ENCODE measurements at places on chromosomes 12 and 14.

DNA sequence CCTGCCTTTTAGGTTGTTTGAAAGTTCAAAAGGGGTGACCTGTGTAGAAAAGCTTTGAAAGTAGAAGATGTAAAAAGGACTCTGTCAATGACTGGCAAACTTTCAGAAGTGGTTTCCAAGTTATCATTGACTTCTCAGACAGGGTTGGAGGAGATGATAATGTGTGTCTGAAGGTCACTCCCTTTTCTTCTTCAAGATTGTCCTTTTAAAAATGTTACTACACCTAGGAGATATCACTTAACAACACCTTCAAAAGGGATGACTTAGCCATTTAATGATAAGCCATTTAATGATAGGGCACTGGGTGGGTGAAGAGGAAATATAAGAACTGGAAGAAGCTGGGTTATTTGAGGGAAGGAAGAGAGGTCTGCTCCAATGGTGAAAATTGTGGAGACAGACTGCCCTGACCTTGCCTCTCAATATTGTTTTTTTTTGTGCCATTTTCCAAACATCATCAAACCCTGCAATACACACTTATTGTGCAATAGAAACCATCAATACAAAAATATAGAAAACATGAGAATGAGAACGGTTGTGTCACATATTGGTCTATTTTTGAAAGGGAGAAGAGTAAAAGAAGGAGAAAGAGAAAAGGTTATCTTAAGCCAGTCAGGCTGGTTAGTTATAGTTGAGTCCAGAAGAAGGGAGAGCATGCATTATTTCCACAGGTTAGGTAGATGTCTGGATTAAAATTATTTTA lies 38.8 kb downstream of the BEST3 start:
- DNase-seq = no peak

- DNase-seq = no peak
Measured at GRCh38 chr12:114990381-114990780, 306.4 kb upstream of the TBX3 start.

GRCh38 chr14:23443881-23444280 lies 8.4 kb upstream of the MYH7 start:
- no peak for DNase-seq

- no peak for DNase-seq
Measured at GRCh38 chr14:59633486-59633885, 56.9 kb upstream of the CCDC175 start.

- no peak for DNase-seq
Measured at GRCh38 chr12:11987901-11988300, 82.8 kb upstream of the BCL2L14 start.

GRCh38 chr14:59483819-59484638 lies at the start of the genes JKAMP and L3HYPDH:
TSS of gene JKAMP (plus strand) at chr14:59484517. CDS start at chr14:59484590, 73 bp downstream.
TSS of gene L3HYPDH (minus strand) at chr14:59484408. CDS start at chr14:59484316, 92 bp downstream.
- peak; percentile 96 for DNase-seq

- no peak for DNase-seq
Measured at GRCh38 chr12:131796411-131796736, 31.8 kb upstream of the MMP17 start.

DNA sequence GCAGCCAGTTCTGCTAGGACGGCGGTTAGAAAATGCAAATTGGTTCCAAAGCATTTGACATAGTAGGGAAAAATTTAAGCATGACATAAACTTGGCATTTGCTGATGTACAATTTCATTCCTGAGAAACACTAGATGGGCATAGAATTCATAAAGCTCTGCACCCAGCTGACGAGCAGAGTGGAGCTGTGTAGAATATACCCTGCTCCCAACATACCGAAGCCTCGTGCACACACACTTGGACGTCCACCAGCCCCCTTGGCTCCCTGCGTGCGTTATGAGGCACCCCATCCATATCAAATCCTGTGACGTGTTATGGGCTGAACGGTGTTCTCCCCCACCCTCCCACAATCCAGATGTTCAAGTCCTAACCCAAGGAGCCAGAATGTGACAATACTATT lies 65.4 kb downstream of the CLMN start:
- no peak for DNase-seq

- DNase-seq = no peak
Measured at GRCh38 chr14:68669111-68669511, 123.8 kb downstream of the ZFP36L1 start.

DNA sequence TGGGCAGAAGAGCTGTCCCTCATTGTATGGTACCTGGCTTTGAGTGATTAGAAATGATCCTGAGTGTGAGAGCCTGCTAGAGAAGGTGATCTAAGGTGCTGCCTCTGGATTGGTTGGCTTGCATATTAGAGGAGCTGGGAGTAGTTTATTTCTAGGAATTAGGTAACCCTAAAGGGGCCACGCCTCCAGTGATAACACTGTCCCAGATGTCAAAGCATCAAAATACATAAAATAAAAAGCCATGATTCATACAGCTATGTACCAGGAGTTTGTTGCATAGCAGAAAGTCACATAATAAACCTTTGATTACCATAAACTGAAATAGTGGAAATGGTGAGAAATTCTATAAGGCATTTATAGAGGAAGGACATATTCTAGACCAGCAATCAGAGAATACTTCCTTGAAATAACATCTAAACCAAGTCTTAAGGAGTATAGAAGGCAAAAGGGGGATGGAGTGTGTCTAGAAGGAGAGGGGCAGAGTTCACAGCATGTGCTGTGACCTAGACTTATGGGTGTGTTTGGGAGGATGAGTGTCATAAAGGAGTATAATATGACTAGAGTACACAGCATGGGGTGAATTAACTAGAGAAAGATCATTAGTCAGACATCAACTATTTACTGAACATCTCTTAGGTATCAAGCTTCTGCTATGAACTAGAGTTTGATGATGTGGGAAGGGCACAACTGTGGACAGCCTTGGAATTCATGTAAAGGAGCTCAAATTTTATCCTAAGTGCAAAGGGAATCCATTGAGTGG lies 686.4 kb downstream of the GALC start:
- no peak for DNase-seq

DNA sequence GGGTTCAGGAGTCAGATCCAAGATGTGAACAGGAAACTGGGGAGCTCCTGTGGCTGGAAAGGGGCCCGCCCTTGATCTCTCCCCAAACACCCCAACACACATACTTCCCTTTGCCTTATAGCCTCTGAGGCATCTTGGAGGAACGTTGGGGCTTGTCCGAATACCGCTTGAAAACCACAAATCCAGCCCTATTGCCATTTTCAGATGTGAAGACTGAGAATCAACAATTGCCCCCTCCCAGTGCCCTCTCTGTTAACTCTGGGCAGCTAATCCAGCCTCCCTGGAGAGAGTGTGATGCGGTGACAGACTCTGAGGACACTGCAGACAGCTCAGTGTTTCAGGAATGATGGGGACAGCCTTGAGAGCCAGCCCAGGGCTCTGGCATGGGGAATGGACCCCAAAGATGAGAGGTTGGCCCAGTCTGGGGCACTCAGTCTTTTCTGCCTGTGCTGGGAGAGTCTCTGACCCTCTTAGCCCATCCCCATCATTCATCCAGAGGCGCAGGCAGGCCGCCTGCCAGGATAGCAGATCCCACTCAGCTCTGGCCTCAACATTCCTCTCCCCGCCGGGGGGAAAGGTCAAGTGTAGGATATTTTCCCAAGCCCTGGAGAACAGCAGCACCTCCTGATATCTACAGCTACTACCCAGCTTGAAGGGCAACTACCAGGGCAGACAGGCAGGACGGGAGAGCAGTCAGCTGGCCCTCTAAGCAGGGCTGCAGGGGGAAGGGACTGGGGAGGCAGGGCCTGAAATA lies 24.6 kb upstream of the LTBP2 start:
- no peak for DNase-seq

GRCh38 chr12:23063206-23063605 lies 438.2 kb downstream of the ETNK1 start:
- DNase-seq = no peak

- no peak for DNase-seq
Measured at GRCh38 chr12:68240079-68240478, 13.3 kb downstream of the IL22 start.

- no peak for DNase-seq
Measured at GRCh38 chr12:47534695-47535094, 171.1 kb downstream of the RPAP3 start.

DNA sequence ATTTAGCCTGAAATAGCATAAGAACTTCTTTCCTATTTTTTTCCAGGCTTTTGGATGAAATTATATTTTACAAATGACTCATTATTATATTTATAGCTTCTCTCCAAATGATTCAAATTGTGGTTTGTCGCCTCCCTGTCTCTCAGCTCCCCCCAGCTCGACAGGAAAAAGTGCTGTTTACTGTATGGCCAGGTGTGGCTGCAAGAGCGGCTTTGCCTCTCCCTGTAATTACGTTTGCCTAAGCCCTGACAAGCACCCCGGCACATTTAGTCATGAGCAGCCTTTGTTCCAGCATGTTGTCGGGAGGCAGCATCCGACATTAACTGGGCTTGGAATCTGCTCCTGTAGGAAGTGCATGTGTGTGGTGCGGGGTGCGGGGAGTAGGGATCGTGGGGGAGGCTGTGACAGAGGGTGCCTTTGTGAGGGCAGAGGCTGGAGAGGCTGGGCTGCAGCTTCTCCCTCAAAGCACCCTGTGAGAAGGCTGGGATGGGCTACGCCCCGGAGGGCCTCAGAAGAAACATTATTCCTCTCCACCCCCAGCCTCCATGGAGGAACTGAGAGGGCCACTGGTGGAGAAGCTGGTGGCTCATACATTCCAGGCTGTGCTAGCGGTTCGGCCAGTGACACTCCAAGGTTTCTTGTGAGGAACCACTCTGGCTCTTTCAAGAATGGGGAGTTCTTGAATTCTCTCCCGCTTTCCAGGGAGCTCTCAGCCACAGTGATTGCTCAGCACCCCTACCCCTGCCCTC lies 42.1 kb upstream of the CTDSP2 start:
- DNase-seq = peak; percentile 72

- DNase-seq = peak; percentile 3
Measured at GRCh38 chr14:57136669-57137328, 131.9 kb downstream of the EXOC5 start.

- DNase-seq = no peak
Measured at GRCh38 chr12:119668324-119668841, 450 bp downstream of the PRKAB1 start.

DNA sequence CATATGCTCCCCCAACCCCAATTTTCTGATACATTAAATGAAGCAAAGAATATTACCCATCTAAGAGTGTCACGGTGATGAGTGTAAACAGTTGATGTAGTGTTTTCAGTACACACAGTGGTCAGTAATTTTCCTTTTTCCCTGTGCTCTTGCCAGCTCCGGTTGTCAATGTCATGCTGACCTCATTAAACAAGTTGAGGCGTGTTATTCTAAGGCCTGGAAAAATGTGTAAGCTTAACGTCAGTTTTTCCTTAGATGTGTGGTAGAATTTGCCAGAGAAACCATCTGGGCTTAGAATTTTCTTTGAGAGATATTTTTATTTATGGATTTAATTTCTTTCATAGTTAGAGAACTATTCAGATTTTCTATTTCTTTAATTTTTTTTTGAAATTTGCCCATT lies 11.7 kb upstream of the SERPINA6 start:
- no peak for DNase-seq

- DNase-seq = peak; percentile 63
Measured at GRCh38 chr12:14768823-14769405, 34.4 kb downstream of the WBP11 start.

DNA sequence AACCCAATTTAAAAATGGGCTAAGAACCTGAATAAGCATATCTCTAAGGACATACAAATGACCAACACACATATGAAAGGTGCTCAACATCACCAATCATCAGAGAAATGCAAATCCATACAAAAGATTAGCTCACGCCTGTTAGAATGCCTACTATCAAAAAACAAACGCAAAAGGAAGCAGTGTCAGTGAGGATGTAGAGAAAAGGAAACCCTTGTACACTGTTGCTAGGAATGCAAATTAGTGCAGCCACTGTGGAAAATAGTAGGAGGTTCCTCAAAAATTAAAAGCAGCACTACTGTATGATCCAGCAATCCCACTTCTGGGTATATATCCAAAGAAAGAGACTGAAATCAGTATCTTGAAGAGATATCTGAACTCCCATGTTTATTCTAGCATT lies 133.0 kb downstream of the CPNE8 start:
- no peak for DNase-seq

All from RPMI8226 (cell line).